ENCODE measurements at places on chromosomes 12 and 14.

- DNase-seq, result no peak
These were observed 69.9 kb upstream of the PSMA6 start for GRCh38 chr14:35222324-35222723.

DNA sequence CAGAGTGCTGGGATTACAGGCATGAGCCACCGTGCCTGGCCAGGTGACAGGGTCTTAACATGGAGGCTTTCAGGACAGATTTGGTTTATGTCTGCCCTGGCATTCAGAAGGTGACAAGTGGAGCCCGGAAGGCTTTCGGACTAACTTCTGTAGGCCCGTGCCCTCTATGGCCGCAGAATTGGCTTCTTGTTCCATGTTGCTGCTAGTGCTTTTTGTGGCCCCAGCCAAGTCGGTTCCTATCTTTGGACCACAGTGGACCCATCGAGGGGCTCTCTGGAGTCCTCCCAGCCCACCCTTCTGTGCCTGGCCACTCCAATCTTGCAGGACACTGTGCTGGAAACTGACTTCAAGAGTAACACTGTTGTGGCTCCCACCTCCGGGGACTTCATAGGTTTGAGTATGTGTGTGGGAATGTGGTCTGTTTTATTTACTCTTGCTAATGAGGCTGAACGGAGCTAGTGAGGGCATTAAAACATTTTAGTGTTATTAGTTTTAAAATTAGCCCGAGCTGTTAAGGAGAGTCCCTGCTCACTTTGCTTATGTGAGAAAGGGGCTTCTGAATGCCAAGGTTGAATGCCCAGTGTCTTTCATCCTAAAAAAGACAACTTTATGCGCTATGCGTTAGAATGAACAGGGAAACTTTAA, 245.9 kb downstream of the CACNA1C start:
- DNase-seq, result no peak

- DNase-seq, result peak; percentile 75
These were observed 57.3 kb downstream of the TTC7B start for GRCh38 chr14:90758959-90759358.

- no peak for DNase-seq
These were observed 380 bp downstream of the ANO2 start for GRCh38 chr12:5944688-5945070.

DNA sequence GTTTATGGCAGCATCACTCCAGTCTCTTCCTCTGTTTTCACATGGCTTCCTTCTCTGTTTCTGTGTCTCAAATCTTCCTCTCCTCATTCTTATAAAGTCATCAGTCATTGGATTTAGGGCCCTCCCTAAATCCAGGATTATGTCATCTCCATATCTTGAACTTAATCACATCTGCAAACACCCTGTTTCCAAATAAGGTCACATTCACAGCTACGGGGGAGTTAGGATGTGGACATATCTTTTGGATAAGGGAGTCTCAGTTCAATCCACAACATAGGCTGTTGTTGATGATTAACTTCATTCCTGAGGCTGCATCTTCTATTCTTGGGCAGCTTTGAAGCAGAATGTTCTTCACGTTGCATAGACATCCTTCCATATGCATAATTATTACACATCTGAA, 40.3 kb upstream of the NTF3 start:
- DNase-seq, result peak; percentile 87

DNA sequence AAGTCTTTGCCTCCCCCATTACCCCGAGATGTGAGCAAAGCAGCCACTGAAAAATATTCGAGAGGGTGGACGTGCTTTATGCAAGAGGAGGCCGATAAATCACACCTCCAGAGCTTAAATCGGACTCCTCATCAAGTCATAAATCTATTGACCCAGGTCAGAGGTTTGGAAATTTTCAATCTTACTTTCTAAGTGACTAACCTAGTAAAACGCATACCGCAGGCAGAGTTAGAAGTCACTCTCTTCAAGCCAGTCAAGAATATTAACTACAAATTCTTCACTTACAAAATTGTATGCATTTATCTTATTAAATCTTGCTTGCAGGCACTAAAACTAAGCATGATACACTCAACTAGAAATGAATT, 34.9 kb downstream of the GPHB5 start:
- DNase-seq, result no peak

DNA sequence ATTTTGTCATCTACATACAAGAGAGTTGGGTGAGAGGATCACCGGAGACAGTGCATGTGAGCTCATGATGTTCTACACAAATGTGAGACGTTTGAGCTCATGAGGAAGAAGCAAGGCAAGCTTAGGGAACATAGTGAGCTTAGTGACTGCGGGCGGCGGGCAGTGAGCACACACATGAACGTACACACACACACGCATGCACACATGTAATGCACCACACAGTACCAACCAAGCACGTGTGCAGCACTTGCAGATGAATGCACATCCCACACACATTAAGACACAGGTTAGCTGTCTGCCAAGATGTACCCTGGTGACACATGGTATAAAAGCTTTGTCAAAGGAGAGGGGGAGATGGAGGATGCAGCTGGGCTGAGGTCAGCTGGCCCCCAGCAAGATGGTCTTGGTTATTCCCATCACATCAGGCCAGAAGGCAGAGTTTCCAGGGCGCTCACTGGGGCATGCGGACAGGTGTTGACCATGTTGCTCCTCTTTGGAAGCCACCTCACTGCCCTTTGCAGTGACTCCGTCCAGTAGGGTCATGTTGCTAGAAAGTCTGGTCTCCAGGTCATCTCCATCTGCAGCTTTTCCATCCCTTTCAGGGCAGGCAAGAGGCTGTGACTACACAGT, 8.7 kb upstream of the CACNA2D4 start:
- no peak for DNase-seq
